ENCODE measurements at places on chromosomes 12 and 14. TPM values are rescaled to one million over a fixed set of nuclear protein-coding genes. Genes with fewer than 3 reads are reported as not detected.

The USP44 gene
- 13.0 TPM for polyA plus RNA-seq

The KLHL33 gene
- 0.03 TPM for polyA plus RNA-seq

The POTEM gene
- not detected for polyA plus RNA-seq

The TEX22 gene
- polyA plus RNA-seq: 0.11 TPM

The RPL36AL gene
- polyA plus RNA-seq: 313 TPM

The MYO1A gene
- polyA plus RNA-seq: not detected

The MYF5 gene
- polyA plus RNA-seq: not detected

The SLCO1B1 gene
- not detected for polyA plus RNA-seq

The PTCSC3 gene
- polyA plus RNA-seq: not detected

The GPR68 gene
- 0.94 TPM for polyA plus RNA-seq

The TAS2R42 gene
- not detected for polyA plus RNA-seq

The PACS2 gene
- polyA plus RNA-seq: 32.2 TPM

The FIGNL2 gene
- 0.09 TPM for polyA plus RNA-seq

The TMEM260 gene
- polyA plus RNA-seq: 4.2 TPM

The SMIM41 gene
- polyA plus RNA-seq: not detected

The NGB gene
- polyA plus RNA-seq: not detected

The C14orf180 gene
- not detected for polyA plus RNA-seq

The KRT3 gene
- not detected for polyA plus RNA-seq

The KLRK1 gene
- polyA plus RNA-seq: not detected

The GIT2 gene
- 43.0 TPM for polyA plus RNA-seq

The GUCY2C gene
- polyA plus RNA-seq: not detected

The L3HYPDH gene
- polyA plus RNA-seq: 49.1 TPM
